ENCODE measurements at places on chromosomes 5 and 9. TPM values are rescaled to one million over a fixed set of nuclear protein-coding genes. Genes with fewer than 3 reads are reported as not detected.

DPP7 gene
- total RNA-seq = 45.3 TPM

CYLC2 gene
- not detected for total RNA-seq

GPR150 gene
- 0.33 TPM for total RNA-seq

SERINC5 gene
- total RNA-seq = 26.1 TPM

GOLGA2 gene
- total RNA-seq = 163 TPM

FANCG gene
- total RNA-seq = 23.1 TPM
